SK-N-SH (cell line): ENCODE measurements at places on chromosomes 6 and 20.

DNA sequence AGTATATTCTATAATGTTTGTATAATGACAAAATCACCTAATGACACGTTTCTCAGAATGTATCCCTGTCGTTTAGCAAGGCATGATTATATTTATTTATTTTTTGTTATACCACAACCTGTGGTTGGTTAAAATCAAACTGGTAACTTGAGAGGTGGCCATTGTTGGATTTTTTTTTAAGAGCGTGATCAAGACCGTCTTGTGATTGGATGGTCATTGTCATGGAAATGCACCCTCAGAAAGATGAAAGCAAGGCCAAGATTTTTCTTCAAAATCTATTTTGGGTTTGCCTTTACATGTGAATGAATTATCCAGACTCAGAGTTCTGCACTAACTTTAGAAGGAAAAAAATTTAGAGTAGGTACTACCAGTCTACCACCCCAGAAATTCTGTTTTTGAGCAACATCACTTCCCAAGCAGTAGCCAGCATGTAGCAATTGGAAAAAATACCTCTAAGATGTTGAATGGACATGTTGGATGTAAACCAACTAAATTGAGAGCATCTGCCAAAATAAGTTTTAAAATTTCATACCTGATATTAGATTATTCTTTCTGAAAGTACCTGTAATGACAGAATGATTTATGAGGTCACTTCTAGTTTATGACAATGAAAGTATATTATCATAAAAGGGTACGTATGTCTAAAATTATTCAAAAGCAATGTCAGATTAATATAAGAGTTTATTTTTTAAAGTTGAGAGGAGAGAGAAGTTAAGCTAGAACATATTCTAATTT lies 50.8 kb downstream of the NCOA7 start:
- DNase-seq, result no peak

GRCh38 chr6:111407686-111408085 lies 75.3 kb downstream of the REV3L start:
- DNase-seq, result no peak

DNA sequence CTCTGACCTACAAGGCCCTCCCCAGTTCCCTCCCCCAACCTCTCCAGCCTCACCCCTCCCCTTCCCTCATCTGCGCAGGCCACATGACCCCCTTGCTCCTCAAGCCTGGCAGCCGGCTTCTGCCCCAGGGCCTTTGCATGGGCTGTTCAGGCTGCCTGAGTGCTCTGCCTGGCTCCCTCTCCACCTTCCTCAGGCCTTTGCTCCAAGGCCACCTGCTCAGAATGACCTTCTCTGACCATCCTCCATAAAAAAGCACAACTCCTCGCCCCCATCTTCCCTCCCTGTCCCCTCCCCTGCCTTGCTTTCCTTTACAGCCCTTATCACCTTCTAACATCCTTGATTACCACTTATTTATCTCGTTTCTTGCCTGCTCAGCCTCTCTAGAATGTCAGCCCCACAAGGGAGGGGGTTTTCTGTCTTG lies 38.7 kb downstream of the SPDEF start:
- peak; percentile 36 for DNase-seq

GRCh38 chr6:141510803-141511202 lies 621.9 kb upstream of the GJE1 start:
- no peak for DNase-seq

GRCh38 chr6:100464162-100464851 lies 414 bp downstream of the SIM1 start:
- DNase-seq, result no peak

DNA sequence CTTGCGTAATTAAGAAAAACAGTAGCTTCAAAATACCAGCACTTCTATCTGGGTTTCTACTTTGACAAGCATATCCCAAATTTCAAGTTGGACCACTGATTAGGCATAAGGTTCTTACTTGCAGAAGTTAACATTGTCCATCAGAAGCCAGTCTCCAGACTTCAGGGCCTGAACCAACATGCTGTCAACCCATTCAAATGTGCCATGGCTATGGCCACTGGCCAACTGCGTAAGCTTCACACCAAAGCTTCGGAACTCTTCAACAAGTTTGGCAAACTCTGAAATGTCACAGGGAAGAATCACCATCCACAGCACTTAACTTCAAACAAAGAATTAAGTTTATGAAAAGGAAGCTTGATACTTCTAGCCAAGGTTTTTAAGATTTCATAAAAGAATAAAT lies 78.0 kb upstream of the LYRM2 start:
- no peak for DNase-seq
